Activated naive CD4-positive, alpha-beta T cell treated with anti-CD3 and anti-CD28 coated beads, Interleukin-2, amount 50 U/mL, for 16 hours (primary cell): ENCODE measurements at places on chromosomes 6 and 20.

GRCh38 chr6:136012943-136013342, 161.4 kb downstream of the PDE7B start:
- DNase-seq = no peak

DNA sequence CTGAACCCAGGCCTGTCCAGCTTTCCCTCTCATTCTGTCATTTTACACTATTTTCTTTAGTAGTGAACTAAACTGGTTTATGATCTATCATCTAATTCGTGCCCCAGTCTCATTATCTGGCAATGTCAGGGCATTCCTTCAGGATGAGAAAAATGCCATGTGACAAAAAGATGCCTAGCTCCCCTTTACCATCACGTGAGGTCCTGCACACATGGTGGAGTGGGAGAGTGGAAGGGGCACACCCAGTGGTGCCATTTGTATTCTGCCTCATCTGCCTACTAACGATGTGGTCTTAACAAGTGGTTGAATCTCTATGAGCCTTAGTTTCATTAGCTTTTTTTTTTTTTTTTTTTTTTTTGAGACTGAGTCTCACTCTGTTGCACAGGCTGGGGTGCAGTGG, 41.2 kb downstream of the CDC5L start:
- DNase-seq = no peak

DNA sequence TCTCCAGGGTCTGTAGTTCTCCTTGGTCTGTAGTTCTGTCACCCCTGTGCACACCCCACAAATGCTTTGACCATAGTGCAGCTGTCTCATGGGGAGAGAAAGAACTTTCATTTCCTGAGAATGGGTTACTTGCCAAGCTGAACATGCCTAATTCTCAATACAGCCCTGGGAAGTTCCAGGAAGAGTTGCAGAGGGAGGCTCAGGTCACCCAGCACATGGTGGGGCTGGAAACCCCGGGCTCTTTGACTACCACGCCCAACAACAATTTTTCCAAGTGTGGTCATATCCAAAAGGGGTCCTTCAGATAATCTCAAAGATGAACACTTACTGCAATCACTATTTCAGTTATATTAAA, 2.2 kb upstream of the PTPRA start:
- DNase-seq = no peak

DNA sequence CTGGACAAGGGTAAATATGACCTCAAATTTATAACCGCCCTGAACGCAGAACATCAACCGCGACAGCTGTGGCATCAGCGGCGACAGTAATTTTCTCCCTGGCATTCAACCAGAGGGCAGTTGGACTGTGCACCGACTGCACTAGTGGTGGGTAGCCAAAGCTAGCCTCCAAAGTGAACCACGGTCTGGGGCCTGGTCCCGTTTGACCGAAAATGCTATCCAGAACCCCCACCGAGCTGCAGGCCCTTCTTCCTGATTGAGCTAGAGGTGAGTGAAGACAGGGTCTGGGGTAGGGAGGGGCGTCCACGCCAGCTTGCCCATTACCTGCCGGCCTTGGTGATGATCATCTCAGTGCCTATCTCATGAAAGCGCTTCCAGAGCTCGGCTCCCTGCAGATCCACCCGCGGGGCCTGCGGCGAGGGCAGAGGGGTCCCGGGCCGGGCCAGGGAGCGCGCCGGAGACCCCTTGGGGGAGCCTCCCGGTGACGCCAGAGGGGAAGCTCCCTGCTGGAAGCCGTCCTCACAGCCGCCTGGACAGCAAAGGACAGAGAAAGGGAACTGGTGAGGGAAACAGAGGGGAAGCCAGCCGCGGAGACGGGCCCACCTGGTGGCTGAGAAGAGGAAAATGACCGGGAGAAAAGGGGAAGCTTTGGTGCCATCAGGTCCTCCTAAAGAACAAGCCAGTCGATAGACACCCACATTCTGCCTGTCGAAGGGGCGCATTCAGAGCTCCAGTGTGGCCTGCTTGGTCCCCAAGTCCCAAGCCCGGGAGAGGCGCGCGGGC, 2.0 kb downstream of the TBX18 start:
- DNase-seq = no peak

- no peak for DNase-seq
Measured at GRCh38 chr6:131898718-131899117, 52.5 kb downstream of the CCN2 start.

DNA sequence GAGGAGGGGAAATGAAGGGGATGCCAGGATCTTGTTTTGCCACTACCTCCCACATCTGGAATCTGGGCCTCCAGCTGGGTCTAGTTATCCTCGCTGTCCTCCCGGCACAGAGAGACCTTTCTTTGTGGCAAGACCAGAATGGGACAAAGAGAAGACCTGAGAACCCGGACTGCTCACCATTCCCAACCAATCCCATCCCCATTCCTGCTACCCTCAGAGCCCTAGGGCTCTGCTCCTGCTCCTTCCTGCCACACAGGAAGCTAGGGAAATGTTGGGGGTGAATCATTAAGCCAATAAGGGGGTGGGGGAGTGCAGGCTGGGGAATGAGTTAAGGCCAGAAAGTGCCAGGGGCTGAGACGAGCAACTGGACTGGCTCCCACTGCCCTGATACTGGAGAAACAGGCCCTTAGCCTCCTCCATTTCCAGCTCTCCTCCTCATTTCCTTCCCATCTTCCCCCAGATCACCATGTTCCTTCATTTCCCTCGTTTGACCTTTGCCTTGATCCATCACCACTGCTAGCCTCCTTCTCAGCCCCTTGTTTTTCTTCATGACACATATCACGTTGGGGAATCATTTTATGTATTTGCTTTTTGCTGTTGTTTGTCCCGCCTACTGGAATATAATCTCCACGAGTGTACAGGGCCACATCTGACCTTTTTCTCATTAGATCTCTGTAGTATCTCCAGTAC, 4.6 kb upstream of the IER3 start:
- DNase-seq = no peak

DNA sequence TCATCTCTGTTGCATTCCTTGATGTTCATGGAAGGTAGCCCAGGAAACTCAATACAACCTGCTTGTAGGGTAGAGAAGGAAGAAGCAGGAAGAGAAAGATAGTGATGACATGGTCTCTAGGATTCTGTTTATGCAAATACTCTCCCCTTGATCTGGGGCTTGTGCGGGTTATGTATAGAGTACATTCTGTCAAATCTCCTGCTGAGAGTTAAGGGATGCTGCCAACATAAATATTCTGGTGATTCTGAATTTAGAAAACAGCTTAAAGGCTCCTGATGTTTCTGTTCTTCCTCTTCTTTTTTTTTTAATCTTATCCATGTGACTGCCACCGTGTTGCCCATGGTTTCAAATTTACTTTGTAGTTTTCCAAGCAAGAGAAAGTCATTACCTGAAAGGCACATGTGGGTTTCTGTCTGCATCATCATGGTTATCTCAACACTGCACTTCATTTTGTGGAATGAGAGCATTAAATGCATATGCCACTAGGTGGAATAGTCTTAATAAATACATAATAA, 150.6 kb downstream of the RPS12 start:
- DNase-seq = no peak

DNA sequence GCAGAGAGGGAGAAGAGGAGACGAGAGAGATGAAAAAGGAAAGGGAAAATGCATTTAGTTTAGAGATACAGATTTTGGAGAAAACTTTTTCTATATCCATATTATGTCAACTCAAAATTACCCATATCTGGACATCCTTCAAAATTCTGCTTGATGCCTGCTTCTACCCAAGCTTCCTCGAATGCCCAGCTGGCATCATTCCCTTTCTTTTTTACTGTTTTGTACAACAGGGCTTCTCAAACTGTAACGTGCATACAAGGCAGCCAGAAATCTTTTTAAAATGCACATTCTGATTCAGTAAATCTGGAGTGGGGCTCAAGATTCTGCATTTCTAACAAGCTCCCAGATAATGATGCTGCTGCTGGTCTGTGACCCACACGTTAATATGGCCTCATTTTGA, 462.8 kb upstream of the CHD6 start:
- DNase-seq = no peak

DNA sequence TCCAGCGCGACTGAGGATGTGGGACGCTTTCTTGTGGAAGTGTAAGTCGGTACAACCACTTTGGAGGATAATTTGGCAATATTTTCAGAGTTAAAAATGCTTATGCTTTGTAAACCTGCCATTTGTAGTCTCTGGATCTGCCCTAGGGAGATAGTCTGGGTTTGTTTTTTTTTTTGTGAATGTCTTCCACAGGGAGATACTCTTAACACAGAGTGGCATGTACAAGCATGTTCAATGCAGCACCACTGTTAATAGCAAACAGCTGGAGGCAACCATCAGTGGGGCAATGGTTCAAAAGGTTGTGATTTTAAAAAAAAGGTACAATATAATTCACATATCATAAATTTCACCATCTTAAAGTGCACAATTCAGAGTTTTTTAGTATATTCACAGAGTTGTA, 22.4 kb downstream of the SLC9A8 start:
- no peak for DNase-seq

GRCh38 chr6:3885262-3886036, 36.3 kb downstream of the FAM50B start:
- no peak for DNase-seq
